HFFc6 (cell line): ENCODE measurements at places on chromosomes 5 and 9.

- no peak for DNase-seq
These were observed 102.6 kb upstream of the COL5A1 start for GRCh38 chr9:134538856-134539566.

DNA sequence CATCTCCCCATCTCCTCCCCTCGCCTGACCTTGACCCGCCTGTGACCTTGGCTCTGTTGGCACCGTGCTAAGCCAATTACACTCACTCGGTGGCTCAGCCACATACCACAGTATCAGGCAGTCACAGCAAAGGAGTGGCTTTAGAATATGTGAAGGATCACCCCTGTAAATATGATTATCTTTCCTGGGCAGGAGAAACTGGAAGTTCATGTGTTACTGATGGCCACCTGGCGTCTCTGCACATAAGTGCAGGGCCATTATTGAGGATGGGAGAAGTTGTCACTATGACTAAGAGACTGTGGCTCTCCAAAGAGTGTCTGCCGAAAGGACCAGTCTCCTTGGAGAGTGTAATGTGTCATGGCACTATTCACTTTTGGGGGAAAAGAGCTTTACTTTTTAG lies 116.9 kb upstream of the S1PR3 start:
- DNase-seq, result no peak

- no peak for DNase-seq
These were observed 243.4 kb downstream of the EBF1 start for GRCh38 chr5:158856291-158856690.

DNA sequence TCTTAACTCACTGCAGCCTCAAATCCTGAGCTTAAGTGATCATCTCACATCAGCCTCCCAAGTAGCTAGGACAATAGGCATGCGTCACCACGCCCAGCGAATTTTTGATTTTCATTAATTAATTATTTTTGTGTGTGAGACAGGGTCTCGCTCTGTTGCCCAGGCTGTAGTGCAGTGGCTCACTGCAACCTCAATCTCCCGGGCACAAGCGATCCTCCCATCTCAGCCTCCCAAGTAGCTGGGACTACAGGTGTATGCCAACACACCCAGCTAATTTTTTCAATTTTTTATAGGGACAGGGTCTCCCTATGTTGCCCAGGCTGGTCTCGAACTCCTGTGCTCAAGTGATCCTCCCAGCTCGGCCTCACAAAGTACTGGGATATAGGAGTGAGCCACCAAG lies 41.4 kb downstream of the UBAP1 start:
- no peak for DNase-seq

DNA sequence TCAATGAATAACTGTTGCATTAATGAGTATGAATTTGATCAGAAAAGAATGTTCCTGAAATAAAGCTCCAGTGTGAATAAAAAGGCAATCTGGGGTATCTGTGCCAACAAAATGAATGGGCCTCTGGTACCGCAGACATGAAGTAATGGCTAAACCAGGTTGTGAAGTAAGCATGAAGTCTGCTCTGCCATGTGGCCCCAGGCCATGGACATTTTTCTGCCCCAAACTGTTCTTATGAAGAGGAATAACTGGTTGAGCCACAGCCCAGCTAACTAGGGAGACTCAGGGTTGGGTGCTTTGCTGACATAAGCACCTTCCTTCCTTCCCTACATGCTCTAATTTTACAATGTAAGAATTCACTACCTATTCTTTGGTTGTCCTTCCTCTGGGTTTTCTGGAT lies 147.4 kb upstream of the LRRTM2 start:
- DNase-seq, result no peak

DNA sequence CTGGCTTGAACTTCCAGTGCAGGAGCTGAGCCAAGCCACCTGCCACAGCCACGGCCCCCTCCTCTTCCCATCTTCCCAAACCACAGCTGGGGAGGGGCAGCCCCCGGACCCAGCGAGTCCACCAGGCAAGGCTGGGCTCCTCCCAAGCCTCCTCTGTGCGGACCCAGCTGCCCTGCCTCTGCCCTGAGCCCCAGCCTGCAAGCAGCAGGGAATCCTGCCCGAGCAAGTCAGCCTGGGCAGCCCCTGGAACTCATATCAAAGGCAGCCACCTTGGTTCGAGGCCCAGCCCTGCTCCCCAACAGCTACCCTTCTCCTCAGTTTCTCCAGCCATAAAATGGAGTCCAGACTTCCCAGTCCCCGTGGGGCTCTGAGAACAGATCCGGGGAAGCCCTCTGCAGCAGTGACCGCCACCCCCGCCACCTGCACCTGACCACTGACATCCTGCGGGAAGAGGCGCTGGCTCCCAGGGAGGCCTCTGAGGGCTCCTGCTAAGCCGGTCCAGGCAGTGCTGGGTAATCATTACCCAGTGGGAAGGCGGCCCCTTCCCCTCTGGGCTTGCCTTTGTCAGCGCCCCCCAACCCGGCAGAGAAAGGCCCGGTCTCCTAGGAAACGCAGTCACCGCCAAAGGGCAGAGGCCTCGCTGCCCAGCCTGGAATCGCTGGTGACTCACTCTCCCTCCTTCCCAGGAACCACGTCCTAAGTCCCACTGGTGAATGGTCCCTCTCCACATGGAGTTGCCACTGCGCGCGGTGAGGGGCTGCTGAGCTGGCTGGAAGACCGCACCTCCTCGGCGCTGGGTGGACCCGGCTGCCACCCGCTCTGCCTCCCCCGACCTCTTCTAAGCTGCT lies 1.5 kb downstream of the VAV2 start:
- DNase-seq, result peak; percentile 77

GRCh38 chr5:34600118-34600493 lies 56.0 kb upstream of the RAI14 start:
- DNase-seq, result no peak

- no peak for DNase-seq
These were observed 135.0 kb upstream of the GABRP start for GRCh38 chr5:170648541-170648940.

GRCh38 chr9:70170151-70170790 lies 88.5 kb upstream of the SMC5 start:
- DNase-seq, result no peak

DNA sequence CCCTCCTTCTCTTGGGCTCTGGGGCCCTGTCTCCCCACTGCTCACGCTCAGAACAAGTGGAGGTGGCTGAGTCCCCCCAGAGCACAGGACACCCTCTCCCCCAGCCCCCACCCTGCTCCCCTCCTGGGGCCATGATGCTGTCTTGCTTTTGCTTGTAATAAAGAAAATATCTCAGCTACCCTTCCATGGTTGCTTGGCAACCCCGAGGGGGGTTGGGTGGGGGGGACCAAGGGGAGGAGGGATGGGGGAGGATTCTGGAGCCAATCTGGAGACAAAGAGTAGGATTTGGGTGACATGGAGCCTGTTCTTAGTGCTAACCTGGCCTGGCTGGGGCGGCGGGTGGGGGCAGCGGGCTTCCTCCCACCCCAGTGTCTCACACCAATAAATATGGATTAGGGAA lies 16.1 kb upstream of the CERCAM start:
- DNase-seq, result no peak
